ENCODE measurements at places on chromosomes 11 and 22.
A peak's percentile ranks its signal among the peaks of the same experiment; 100 is the strongest.

DNA sequence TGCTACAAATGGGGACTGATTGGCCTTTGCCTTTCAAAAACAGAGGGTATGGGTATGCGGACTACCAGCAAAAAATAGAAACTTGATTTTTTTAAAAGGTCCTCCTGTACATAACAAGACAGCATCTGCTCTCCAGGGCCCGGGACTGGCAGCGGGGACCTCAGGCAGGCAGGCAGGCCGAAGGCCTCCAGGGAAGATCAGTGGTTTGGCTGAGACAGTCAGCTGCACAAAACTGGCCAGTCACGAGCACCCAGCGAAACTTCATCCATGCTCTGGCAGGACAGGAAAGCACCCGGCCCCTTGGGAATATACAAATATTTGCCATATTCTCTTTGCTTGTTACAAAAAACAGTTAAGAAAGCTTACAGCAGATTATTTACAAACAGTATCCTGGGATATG is 11.0 kb downstream of the RPL27A start:
- no peak for DNase-seq

- DNase-seq, result no peak
These were observed 50.6 kb upstream of the DEUP1 start for GRCh38 chr11:93279851-93280347.

DNA sequence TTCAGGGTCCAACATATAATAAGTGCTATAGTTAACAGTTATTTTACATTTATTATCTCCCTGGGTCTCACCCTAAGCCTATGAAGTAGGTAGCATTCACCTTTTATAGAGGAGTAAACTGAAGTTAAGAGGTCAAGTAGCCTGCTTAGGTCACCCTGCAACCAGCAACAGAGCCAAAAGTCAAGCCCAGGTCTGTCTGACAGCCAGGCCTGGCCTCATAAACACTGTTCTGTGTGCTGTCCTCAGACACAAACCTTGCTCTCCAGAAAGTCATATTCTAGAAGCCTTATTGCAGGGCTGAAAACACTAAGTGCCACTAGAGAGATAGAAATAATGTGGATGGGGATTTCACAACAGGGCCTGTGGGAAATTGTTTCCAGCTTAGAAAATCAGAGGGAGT is 59.3 kb downstream of the BDNF start:
- DNase-seq, result no peak

GRCh38 chr22:19266547-19267086 is 24.9 kb downstream of the CLTCL1 start:
- DNase-seq, result no peak

GRCh38 chr11:114059278-114059983 is at the start of gene ZBTB16:
TSS of gene ZBTB16 (plus strand) at chr11:114059711. CDS start at chr11:114063301, 3,590 bp downstream.
- DNase-seq, result peak; percentile 51

- DNase-seq, result no peak
These were observed 7.9 kb downstream of the PAMR1 start for GRCh38 chr11:35517481-35517880.

- DNase-seq, result no peak
These were observed 1059.6 kb upstream of the RAG2 start for GRCh38 chr11:37657645-37658044.

DNA sequence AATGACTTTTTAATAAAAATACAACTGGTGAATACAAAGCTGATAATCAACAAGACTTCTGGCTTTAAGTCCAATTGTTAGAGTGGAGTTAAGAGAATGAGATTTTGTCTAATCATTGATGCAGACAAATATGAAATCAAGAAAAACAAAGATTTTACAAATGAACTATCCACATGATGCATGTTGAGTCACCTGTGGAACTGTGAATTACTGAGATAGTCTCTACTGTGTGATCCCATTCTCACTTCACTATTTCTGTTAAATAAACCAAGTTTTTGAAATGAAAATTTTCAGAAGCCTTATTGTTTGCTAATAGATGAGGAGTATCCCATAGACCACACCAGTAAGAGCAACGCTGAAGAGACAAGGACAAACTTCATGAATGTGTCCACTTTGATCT is 8.4 kb upstream of the CTSC start:
- no peak for DNase-seq

DNA sequence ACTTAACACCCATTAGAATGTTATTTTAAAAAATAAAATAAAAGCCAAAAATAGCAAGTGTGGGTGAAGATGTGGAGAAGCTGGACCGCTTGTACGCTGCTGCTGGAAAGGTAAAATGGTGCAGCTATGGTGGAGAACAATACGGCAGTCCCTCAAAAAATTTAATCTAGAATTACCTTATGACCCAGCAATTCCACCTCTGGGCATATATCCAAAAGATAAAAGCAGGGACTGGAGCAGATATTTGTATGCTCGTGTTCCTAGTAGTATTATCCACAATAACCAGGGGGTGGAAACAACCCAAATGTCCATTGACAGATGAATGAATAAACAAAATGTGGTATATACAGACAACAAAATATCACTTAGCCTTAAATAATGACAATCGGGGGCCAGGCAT is 6.1 kb upstream of the APOA5 start:
- DNase-seq, result no peak

DNA sequence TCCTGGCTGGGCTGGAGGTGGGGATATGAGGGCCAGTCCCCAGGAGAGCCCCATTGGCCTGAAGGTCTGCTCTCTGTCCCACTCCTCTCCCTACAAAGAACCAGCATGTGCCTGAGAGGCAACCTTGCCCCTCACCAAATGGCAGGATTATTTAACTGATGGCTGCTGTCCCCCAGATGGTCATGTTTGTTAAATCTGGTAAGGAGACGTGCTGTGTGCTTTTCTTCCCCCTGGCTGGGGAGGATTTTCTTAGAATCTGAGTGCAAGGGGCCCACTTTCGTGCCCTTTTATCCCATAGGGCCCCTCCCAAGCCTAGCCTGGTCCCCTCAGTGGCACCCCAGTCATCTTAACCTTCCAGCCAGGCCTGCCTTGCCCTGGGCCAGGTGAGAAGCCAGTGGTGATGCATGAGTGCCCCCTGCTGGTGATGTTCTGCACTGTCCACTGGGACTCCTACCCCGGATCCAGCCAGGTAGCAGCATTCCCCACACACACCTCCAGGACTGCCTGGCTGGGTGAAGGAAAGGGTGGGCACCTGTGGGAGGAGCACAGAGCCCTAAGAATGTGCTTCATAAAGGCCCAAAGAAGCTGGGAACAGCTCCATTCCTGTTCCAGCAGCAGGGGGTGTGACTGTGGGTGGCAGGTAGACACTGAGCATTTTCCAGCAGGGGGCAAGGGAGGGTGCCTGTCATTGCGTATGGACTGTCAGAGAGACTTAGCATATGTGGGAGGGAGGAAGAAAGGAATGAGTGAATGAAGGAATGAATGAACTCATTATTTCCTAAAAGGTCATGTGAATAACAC is 28.9 kb downstream of the MFNG start:
- DNase-seq, result peak; percentile 81

- no peak for DNase-seq
These were observed 340.5 kb downstream of the TENM4 start for GRCh38 chr11:79100093-79100910.

DNA sequence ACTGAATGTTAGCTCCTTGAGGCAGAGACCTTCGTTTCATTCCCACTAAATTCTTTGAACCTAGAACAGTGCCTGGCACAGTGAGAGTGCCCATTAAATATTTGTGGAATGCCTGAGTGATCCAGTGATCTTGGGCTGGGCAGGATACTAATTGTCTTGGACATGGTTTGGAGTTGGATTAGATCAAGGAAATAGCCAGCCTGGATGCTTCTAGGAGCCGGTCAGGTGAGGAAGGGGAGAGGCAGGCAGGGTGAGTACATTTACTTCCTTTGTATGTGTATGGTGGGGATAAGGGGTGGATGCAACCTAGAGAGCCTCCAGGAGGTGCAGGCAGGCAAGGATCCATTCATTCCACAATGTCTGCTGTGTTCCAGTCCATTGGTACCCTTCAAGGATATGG is 3.6 kb downstream of the SREBF2 start:
- no peak for DNase-seq

DNA sequence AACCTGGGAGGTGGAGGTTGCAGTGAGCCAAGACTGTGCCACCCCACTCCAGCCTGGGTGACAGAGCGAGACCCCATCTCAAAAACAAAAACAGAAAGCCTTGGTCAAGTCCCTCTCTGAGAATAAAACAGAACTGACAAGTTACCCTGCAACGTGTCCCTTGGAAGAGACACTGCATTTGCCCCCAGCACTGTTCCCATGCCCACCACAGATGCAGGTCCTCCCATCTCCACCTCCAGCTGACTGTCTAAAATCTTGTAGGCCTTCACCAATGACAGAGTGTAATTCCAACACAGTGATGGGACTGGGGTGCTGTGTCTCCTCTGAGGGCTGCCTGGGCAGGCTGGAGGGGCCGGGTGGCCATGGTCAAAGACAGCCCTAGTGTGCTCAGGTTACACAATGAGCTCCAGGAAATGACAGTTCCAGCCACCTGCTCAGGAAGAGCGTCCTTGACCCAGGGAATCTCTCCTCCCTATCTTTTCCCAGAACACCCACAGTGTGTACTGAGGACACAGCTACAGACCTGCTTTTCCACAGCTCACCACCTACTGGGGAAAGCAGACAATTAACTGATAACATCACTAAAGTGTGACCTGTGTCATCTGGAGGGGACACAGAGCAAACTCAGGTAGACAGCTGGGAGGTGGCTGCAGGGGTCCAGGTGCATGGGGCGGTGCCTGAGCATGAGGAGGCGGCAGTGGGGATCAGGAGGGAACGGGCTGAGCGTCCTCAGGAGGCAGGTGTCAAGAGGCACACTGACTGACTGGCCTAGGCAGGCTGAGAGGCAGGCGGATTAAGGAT is 56.4 kb downstream of the ARFGAP3 start:
- DNase-seq, result no peak

DNA sequence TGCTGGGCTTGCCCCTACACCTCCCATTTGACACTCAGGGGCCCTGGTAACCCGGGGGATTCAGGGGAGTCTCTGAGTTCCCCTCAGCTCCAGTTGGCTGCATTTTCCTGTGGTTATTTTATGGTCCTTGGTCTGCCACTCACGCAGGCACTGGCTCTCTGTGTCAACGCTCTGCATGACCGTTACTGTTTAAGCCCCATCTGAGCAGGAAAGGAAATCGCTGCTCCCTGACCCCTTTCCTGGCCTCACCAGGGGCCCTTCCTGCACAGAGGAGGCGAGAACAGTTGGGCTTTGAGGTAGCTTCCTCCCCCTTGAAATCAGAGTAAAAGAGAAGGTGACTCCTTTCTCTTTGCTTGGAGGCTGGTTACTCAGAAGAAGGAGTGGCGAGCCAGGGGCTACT is 2.4 kb downstream of the C1QTNF4 start:
- DNase-seq, result no peak

DNA sequence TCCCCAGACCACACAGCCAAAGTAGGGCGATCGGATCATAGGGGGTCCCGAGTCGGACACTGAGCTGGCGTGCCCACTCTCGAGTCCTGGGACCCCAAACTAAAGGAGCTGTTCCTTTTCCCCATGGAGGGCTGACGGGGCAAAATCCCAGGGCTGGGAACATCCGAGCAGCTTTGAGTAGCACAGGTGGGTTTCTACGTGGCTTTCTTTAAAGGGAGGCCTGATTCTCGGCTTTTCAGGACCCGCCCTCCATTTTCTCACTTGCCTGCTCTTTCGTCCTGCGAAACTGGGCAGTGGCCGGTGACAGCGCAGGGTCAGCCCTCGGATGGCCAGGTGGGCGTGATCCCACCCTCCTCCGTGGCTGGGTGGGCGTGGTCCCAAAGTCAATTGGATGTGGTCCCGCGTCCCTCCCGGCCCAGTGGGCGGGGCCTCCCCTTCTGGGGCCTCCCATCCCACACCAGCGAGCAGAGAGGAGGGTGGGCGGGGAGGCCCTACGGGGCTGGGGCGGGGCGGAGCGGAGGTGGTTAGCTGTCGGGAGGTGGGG is 17.5 kb upstream of the TXNRD2 start:
- no peak for DNase-seq

DNA sequence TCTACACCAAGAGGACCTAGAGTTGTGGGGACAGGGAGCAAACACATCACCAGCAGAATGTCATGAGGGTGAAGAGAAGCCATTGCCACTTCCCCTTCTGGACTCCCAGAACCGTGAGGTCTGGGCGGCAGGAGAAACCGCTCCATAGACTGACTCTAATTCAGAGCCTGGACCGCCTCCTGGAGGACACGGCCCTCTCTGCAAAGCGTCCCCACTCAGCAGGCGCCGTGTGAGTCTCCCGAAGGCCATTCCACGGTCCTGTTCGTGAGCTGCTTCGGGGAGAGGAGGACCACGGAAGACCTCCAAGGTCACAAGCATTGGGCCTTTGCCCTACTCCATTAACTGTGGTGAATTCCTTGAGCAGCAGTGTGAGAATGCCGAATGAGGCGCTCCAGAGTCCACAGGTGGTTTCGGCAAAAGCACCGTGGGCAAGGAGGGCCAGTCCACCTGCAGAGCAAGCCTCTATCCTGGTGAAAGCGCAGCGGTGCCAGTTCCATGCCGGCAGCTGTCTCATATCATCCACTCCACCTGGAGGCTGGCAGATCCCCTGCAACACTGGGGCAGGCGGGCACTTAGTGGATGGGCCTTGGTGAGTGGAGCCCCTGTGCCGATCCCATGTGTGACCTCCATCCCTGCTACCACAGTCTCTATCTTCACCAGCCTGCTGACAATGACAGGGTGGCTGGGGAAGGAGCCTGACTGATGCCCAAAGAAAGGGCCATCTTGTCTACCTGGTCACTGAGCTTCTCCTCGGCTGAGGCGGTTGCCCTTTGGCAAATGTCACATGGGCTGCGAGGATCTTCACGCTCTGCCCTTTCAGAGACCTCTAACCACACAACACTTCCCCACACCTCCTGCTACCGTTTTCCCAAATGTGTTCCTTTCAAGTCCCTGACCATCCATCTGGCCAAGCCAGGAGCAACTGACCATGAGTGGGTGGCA is 7.5 kb downstream of the C11orf21 start:
- DNase-seq, result no peak

GRCh38 chr11:28026634-28027290 is 81.2 kb downstream of the KIF18A start:
- DNase-seq, result no peak

DNA sequence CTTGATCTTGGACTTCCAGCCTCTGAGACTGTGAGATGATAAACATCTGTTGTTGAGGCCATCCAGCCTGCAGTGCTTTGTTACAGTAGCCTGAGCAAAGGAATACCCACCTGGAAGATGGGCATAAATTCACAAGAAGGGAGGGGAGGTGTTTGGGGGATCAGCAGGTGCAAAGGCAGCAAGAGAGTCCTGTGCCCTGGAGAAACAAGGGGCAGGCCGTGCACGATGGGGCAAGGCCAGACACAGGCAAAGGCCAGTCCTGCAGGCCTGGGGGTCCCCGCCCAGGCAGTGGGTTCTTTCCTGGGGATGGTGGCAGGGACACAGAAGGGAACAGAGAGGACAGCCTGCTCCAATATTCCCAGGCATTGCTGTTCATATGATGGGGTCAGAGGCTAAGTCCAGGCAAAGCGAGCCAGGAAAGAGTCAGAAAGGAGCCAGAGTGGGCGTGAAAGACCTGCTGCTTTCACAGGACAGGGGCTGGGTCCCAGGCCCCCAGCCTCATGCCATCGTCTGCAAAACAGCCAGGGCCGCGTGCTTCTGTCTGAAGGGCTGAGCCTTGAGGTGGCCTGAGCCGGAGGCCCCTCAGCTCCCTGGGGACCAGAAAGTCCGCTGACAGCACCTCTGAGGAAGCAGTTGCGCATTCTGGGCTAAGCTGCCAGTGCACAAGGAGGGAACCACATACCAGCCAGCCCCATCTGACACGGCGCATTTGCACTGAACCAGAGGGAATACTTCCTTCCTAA is 48.8 kb downstream of the MYEOV start:
- no peak for DNase-seq

GRCh38 chr11:10247011-10247410 is 47.0 kb downstream of the SBF2 start:
- DNase-seq, result no peak

GRCh38 chr22:23548501-23549197 is 31.4 kb downstream of the IGLL1 start:
- no peak for DNase-seq
